ENCODE measurements at places on chromosomes 2 and 18.

- DNase-seq: no peak
Observed at GRCh38 chr2:186770332-186770946, 76.6 kb downstream of the FAM171B start.

DNA sequence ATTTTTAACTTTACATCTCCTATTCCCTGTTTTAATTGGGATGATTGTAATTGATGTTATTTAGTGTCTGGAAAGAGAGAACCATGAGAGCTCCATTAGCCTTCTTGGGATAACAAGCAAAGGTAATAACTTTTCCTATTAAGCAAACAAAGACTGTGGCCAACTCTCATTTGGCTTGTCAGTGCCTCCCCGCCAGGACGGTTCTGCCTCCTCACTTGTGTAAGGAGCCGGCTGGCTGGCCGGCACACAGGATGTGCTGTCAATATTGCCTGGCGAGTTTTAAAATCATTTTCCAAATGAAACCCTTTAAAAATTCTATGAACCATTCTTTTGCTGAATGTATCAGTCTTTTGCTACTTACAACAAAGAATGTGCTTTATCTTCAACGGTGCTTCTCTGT lies 898.3 kb downstream of the CPS1 start:
- DNase-seq: no peak

DNA sequence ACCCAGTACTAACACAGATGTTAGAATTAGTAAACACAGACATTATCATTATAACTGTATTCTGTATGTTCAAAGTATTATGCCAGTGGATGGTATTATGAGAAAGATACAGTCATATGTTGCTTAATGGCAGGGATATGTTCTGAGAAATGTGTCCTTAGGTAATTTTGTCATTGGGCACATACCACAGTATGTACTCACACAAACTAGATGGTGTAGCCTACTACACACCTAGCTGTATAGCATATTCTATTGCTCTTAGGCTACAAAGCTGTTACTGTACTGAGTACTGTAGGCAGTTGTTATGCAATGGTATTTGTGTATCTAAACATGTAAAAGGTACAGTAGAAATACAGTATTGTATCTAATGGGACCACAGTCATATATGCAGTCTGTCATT lies 53.8 kb downstream of the GTF3C3 start:
- no peak for DNase-seq

DNA sequence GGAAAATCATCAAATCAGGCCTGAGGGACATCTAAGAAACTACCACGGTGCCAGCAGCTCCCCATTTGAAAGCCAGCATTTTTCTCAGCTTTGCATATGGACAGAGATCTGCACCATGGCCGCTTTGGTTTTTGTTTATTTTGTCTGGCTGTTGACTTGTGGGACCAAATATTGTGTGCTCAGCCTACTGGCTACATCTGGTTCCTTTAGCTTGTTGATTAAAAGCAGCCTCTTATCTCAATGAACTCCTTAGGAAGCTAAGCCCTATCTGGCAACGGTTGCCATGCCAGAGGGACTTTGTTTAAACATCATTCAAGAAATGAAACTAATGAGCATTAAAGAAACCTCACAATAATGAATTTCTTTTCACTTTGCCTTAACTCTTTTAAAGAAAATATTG lies 32.4 kb upstream of the CCDC150 start:
- DNase-seq: no peak

DNA sequence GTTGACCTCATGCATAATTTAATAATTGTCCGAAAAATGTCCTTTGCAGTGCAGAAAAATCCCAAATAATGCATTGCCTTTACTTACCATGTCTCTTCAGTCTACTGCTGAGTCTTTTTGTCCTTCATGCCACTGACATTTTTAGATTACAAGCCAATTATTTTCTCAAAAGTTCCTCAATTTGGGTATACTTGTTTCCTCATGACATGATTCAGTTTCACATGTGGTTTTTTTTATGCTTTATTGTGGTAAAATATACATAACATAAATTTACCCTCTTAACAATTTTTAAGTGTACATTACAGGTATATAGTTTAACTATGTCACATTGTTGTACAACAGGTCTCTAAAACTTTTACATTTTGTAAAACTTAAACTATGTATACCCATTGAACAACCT lies 81.0 kb downstream of the EPC2 start:
- DNase-seq: no peak

- DNase-seq: no peak
Observed at GRCh38 chr18:11051462-11051861, 97.9 kb downstream of the PIEZO2 start.

GRCh38 chr18:13035249-13035914 lies 44.2 kb downstream of the CEP192 start:
- DNase-seq: peak; percentile 36

GRCh38 chr2:199704358-199705238 lies 146.4 kb downstream of the FTCDNL1 start:
- peak; percentile 31 for DNase-seq

Measured in fibroblast of skin of right quadriceps (primary cell).